ENCODE measurements at places on chromosomes 6 and 20. TPM values are rescaled to one million over a fixed set of nuclear protein-coding genes. Genes with fewer than 3 reads are reported as not detected.

Gene FOXQ1
- total RNA-seq = not detected

Gene BPIFB1
- not detected for total RNA-seq

DNA sequence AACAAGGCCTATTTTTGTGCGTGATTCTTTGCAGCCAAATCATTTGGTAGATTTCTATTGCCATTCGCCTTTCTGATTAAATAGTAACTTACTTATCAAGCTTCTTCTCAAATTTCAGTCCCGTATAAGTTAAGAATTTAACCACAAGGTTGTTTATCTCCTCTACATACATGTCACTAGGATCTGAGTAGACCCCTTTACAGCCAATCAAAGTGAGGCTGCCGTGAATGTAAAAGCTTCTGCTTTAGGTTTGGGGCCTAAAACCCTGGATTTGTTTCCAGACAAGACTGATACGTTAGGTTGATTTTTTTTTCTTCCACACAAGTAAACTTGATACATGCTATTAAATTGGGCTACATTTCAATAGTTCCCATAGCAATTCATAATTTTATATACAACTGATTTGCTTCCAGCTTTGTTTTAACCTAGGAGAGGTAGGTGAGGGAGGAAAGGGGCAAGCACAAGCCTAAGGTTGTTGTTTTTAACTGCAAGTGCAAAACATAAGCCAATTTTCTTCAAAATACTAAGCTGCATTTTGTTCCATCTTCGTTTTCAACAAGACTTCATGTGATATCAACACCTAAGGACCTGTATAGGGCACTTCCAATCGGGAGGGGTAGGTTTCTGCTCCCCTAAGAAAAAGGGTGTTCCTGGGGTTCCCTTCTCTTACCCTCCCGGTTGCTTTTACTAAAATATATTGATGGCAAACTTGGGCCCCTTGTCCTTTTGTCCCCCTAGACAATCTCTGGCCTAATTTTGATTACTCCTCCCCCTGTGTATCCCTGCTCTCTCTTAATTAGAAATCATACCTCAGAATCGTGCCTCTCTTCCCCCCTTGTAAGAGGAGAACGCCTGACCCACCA is 1.7 kb downstream of the RANBP9 start:
- H3K27me3 ChIP-seq = no peaks in the 10 kb centered on the region
- peak overlapping the region; percentile 68 for H3K27ac ChIP-seq
- H3K4me1 ChIP-seq = peaks cover 46% of the 10 kb centered on the region
- peak overlapping the region; percentile 93 for H3K4me3 ChIP-seq

- no peak overlapping the region for H3K4me3 ChIP-seq
- peaks cover 5% of the 10 kb centered on the region for H3K4me1 ChIP-seq
- no peak overlapping the region for H3K27ac ChIP-seq
- DNase-seq = no peak
- H3K27me3 ChIP-seq = peaks cover 44% of the 10 kb centered on the region
- peaks cover 4% of the 10 kb centered on the region for H3K36me3 ChIP-seq
Measured at GRCh38 chr6:147506704-147507114, 1.8 kb upstream of the SAMD5 start.

GRCh38 chr20:62523473-62524203 is 47.8 kb upstream of the GATA5 start:
- no peaks in the 10 kb centered on the region for H3K4me1 ChIP-seq
- H3K27me3 ChIP-seq = peaks cover 2% of the 10 kb centered on the region
- no peak overlapping the region for H3K27ac ChIP-seq

GRCh38 chr6:1035401-1035800 is 276.5 kb upstream of the FOXQ1 start:
- H3K27ac ChIP-seq = no peak overlapping the region
- no peaks in the 10 kb centered on the region for H3K4me1 ChIP-seq
- peaks cover 45% of the 10 kb centered on the region for H3K27me3 ChIP-seq
- DNase-seq = no peak

Gene CST3
- total RNA-seq = 16.6 TPM

DNA sequence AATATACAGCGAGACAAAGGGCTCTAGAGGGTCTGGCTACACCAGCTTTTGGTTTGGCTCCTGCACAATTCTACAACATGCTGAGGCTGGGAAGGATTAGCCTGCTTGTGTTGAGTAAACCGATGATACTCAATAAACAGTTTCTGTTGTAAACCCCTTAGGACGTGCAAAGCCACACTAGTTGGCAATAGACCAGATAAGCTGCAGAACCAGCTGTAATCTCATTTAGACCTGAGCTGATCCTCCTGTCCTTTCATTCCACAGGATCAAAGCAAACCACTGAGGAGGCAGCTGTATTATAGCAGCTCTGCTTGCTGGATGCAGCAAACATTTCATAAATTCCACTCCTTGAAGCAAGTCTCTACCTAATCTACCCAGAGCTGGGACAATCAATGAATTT is 79.7 kb downstream of the MMS22L start:
- no peaks in the 10 kb centered on the region for H3K36me3 ChIP-seq
- DNase-seq = no peak
- H3K27me3 ChIP-seq = no peaks in the 10 kb centered on the region
- H3K4me3 ChIP-seq = no peak overlapping the region
- H3K27ac ChIP-seq = no peak overlapping the region

DNA sequence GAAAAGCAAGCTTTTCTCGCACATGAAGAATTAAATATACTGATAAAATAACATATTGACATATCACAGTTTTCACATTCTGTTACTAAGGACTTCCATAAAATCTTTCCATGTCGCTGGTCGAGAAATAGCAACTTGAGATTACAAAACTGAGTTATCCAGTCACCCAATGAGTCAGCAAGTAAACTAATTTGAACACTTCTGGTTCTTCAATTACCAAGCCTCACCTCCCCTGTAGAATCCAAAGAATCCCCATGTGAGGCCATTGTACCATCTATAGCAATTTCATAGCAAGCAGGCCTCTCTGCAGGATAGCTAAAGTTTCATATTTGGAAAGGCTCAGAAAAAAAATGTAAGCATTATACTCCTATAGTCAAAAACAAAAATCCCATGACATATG is 87.3 kb downstream of the PKHD1 start:
- DNase-seq = no peak
- no peak overlapping the region for H3K27ac ChIP-seq
- peaks cover 38% of the 10 kb centered on the region for H3K27me3 ChIP-seq
- no peaks in the 10 kb centered on the region for H3K4me1 ChIP-seq
- H3K4me3 ChIP-seq = no peak overlapping the region
- no peaks in the 10 kb centered on the region for H3K36me3 ChIP-seq

Gene CLPSL1
- not detected for total RNA-seq

Gene HDGFL1
- not detected for total RNA-seq

- no peaks in the 10 kb centered on the region for H3K4me1 ChIP-seq
- peaks cover 7% of the 10 kb centered on the region for H3K27me3 ChIP-seq
- DNase-seq = no peak
- no peak overlapping the region for H3K27ac ChIP-seq
- H3K4me3 ChIP-seq = no peak overlapping the region
Measured at GRCh38 chr20:36126836-36127527, 27.6 kb upstream of the EPB41L1 start.

Gene POM121L2
- total RNA-seq = not detected

- peaks cover 14% of the 10 kb centered on the region for H3K36me3 ChIP-seq
- H3K4me3 ChIP-seq = peak overlapping the region; percentile 100
- H3K4me1 ChIP-seq = peaks cover 21% of the 10 kb centered on the region
- peak overlapping the region; percentile 98 for H3K27ac ChIP-seq
- peak; percentile 63 for DNase-seq
Measured at GRCh38 chr6:107957308-107957908, 600 bp downstream of the SEC63 start.

Gene SSTR4
- not detected for total RNA-seq

- H3K36me3 ChIP-seq = no peaks in the 10 kb centered on the region
- H3K27ac ChIP-seq = no peak overlapping the region
- no peak for DNase-seq
Measured at GRCh38 chr20:36266189-36266588, 29.9 kb downstream of the AAR2 start.

DNA sequence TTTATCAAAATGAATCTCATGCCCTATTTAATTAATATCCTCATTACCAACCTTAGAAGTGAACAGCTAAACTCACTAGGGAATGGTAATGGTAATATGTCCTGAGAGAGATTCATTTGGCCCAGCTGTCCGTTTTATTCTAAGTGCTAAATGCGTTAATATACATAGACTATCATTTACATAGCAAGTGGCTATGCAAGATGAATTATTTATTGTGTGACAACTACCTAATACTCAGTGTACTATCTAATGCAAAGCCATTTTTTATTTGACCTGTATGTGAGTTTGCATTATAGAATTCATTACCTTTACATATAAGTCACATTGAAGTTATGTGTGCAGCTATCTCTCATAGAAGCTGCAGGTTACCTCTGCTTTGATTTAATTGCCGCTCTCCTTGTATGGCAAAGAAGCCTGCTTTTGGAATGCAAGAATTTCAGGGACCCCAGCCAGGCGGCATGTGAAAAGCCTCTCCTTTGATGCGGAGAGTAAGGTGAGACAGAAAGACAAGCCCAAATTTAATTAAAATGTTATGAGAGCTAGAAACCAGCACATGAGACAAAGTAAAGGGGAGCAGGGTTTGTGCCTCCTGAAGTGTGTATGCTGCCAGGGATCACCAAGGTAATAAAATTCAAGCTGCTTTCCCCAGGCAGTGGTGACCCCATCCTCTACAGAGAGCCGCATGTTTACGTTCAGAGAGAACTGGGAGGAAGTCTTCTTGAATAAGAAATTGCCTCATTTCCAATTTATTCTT is 693.0 kb upstream of the MAP3K7 start:
- no peak overlapping the region for H3K4me3 ChIP-seq
- no peak overlapping the region for H3K27ac ChIP-seq
- no peaks in the 10 kb centered on the region for H3K36me3 ChIP-seq
- no peaks in the 10 kb centered on the region for H3K27me3 ChIP-seq
- no peak for DNase-seq
- no peaks in the 10 kb centered on the region for H3K4me1 ChIP-seq

Gene MAS1
- total RNA-seq = 0.02 TPM

Gene IPCEF1
- total RNA-seq = 45.9 TPM

Gene NNAT
- 0.71 TPM for total RNA-seq

DNA sequence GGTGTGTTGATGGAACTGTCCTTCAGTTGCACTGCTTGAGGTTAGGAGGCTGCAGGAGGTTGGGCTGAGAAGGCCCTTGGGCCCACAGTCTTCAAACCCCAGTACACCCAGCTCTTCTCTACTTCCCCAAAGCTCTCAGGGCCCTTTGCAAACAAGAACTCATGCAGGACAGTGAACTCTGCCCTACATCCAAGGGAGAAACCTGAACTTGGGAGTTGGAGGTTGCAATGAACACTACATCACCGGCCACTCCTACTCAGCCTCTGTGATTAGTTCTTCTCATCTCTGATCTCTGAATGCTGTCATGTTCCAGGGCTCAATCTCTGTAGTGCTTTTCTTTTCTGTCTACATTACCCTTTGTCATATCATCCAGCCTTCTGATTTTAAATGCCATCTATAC is 148.5 kb upstream of the PDE7B start:
- H3K36me3 ChIP-seq = no peaks in the 10 kb centered on the region
- H3K27ac ChIP-seq = no peak overlapping the region
- H3K4me1 ChIP-seq = peaks cover 12% of the 10 kb centered on the region
- peak overlapping the region; percentile 21 for H3K4me3 ChIP-seq

DNA sequence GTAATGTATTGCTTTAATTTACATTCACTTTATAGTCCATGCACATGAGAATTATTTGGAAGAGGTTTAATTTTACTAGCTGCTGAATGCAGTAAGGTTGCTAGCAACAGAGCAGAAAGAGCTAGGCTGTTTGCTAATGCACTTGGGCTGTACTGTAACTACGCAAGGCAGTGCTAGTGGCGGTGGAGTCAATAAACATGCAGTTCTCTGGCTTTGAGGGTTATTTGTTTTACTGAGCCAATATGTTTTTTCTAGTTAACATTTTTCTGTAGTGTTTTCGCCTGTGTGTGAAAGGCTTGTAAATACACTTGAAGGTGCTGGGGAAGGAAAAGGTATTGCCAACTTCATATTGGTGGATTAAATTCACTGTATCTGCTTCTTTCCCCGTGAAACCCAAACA is 112.8 kb downstream of the BTBD3 start:
- no peaks in the 10 kb centered on the region for H3K4me1 ChIP-seq
- H3K27ac ChIP-seq = no peak overlapping the region
- DNase-seq = no peak
- no peaks in the 10 kb centered on the region for H3K27me3 ChIP-seq
- no peaks in the 10 kb centered on the region for H3K36me3 ChIP-seq

Gene COL11A2
- 1.1 TPM for total RNA-seq
